NCI-H1436 treated with DMSO at 0.1 percent for 48 hours (cell line): ENCODE measurements at places on chromosomes 7 and 10.

DNA sequence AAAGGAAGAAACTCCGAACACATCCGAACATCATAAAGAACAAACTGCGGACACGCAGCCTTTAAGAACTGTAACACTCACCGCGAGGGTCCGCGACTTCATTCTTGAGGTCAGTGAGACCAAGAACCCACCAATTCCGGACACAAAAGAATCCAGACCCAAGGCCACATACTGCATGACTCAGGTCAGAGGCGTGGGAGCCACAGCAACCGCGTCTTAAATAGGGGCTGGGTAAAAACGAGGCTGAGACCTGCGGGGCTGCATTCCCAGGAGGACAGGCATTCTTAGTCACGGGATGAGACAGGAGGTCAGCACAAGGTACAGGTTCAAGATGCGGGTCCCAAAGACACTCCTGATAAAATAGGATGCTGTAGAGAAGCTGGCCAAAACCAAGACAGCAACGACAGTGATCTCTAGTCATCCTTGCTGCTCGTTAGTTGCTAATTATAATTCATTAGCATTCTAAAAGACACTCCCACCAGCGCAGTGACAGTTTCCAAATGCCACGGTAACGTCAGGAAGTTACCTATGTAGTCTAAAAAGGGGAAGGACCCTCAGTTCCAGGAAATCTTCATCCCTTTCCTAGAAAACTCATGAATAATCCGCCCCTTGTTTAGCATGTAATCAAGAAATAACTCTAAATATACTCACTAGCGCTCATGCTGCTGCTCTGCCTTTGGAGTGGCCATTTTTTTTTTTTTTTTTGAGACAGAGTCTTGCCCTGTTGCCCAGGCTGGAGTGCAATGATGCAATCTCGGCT lies 19.3 kb downstream of the AP5Z1 start:
- DNase-seq = no peak

DNA sequence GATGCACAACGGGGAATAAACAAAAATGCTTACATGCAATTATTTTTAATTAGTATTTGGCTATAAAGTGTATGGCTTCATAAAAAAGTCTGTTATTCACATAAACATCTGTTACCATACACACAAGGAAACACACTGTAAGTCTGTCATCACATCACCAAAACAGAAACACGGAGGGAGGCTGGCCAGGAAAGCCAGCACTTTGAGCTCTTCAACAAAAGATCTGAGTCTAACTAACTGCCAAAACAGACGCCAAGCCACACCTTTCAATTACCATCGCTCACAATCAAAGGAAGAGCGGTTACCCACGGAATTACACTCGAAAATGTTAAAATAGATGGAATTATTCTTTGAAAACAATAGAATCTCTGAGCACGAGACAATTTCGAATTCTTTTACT lies 49.2 kb upstream of the MGMT start:
- no peak for DNase-seq

GRCh38 chr7:32496052-32496813 lies 944 bp downstream of the AVL9 start:
- no peak for DNase-seq

- DNase-seq = no peak
Observed at GRCh38 chr10:33716501-33717267, 382.2 kb upstream of the NRP1 start.

- peak; percentile 13 for DNase-seq
Observed at GRCh38 chr7:14836571-14837189, 65.9 kb downstream of the DGKB start.

GRCh38 chr7:91046322-91047089 lies 217.7 kb upstream of the FZD1 start:
- no peak for DNase-seq
